ENCODE measurements at places on chromosomes 5 and 9.

DNA sequence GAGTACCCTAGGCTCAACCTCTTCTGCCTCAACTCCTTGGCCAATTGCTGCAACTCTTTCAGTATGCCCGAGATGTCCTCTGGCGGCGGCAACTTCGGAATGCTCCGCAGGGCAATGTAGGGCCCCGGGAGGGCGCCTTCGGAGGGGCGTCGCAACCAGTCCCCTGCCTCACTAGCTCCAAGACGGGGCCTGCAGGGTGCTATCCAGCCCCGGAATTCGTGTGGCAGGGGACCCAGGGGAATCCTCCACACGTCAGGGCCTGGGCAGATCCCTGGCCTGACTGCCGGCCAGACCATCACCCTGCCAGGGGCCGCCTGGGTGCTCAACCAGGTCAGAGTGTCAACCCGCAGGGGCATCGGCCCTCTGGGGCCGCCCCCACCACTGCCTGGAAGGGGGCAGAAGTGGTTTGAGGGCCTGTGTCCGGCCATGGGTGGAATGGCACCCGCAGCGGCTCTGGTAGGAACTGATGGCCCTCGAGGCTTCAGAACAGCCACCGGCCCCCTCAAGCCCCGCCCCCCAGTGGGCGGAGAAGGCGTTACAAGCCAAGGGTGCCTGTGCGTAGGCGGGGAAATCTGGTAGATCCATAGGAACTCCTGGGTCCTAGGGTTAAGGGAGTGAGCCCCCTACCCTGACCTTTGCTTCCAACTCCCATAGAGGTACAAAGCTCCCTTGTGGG lies at the start of gene POU5F2:
POU5F2 (minus strand) TSS at position 465 of the 676 bp plus-strand sequence; CDS start at position 428, 37 bp downstream.
- DNase-seq, result no peak

GRCh38 chr5:126138281-126138931 lies 284.8 kb upstream of the GRAMD2B start:
- DNase-seq, result no peak

- no peak for DNase-seq
Measured at GRCh38 chr5:115831163-115831768, 10.1 kb downstream of the ATG12 start.

DNA sequence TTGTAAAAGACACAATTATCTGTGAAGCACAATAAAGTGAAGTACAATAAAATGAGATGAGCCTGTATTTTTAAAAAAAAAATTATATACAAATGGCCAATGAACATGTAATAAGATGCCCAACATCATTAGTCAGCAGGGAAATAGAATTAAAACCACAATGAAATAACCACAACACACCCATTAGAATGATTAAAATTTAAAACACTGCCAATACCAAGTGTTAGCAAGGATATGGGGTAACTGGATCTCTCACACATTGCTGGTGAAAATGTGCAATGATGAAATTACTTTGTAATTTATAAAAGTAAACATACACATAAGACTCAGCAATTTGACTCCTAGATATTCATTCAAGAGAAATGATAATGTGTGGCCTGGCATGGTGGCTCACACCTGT lies 62.8 kb downstream of the SHOC1 start:
- DNase-seq, result no peak

GRCh38 chr9:108316066-108316465 lies 539.7 kb downstream of the ACTL7B start:
- DNase-seq, result no peak

DNA sequence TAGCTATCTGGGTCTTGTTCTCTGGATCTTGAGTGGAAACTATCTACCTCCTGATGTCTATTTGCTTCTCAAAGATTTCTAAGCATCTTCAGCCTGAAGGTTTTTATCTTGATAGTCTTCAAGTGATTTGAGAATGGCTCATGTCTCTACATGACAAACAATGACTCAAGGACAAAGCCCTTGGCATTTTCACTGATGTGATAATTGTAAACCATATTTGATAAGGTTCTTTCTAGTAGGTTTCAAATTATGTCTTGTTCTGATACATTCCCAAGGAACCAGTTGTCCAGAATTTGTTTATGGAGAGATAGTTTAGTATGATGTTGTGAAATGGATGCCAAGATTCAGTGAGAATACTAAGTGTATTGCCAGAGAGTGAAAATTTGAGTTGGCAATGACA lies 1079.3 kb upstream of the CDH9 start:
- DNase-seq, result no peak

GRCh38 chr9:5195463-5195862 lies 10.0 kb upstream of the INSL6 start:
- no peak for DNase-seq

DNA sequence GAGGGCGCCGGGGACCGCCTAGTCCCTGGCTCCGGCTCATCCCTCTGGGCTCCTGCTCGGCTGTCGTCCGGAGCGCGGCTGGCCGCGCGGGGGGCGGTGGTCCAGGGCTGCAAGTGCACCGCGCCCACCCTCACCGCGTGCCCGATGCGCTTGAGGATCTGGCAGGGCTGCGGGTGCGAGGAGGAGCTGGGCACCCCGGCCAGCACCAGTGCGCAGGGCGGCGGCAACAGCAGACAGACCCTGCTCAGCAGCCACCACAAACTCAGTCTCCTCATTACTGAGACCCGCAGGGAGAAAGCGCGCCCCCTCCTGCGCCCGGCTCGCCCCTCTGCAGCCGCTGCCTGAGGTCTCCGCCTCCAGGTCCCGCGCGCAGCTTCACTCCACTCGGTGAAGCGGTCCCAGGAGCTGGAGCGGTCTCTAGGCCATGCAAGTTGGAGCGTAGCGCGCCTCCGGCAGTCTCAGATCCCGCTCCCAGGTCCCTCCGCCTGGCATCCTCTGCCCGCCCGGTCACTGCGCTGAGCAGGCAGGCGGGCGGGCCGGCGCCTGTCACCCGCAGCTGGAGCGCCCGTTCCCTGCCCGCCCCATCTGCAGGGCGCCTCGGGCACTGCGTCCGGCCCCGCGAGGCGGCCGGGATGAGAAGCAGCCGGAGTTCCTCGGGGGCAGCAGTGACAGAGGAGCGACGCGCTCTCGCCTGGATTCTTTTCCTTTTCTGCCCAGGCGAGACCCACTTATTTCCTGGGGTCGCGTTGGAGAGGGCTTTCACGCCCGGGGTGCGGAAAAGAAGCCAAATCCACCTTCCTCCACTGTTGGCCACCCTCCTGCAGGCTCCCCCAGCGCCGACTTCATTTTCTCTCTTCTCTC lies 512 bp downstream of the GRIN3A start:
- no peak for DNase-seq

- DNase-seq, result no peak
Measured at GRCh38 chr9:38372762-38373619, 19.5 kb upstream of the ALDH1B1 start.

DNA sequence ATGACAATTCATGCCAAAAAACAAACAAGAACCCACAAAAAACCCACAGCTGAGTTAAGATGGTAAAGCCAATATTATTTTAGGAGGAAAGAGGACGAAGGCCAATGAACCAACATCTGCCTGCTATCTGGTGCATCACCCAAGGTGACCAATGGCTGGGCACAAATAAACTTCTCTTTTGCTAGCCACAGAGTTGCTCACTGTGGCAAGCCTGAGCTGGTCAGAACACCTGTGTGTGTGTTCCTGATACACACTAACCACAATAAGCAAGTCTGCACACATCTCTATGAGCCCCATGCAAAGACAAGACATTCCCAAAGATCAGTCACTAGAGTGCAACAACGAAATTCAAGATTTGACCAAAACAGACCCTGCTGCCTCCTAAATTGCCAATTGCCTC lies 63.1 kb downstream of the RNF38 start:
- no peak for DNase-seq
